ENCODE measurements at places on chromosomes 3 and 15.
A peak's percentile ranks its signal among the peaks of the same experiment; 100 is the strongest.

DNA sequence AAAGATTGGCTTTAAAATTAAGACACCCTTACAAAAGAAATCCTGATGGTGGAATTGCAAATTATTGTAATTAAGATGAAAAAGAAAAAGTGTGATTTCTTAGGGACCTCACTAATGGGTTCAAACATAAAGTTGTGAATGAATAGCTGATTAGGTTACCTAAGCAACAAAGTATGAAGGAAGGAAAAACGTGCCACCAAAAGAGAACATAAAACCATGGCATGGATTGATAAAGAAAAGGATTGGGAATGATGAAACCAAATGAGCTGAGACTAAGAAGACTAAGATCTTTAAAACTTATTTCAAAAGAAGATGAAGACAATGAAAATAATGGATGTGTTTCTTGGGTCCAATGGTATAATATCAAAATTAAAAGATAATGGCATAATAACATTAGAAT is 32.2 kb upstream of the GUCA1C start:
- DNase-seq = no peak

GRCh38 chr15:73322665-73323373 is 45.9 kb downstream of the HCN4 start:
- no peak for DNase-seq

DNA sequence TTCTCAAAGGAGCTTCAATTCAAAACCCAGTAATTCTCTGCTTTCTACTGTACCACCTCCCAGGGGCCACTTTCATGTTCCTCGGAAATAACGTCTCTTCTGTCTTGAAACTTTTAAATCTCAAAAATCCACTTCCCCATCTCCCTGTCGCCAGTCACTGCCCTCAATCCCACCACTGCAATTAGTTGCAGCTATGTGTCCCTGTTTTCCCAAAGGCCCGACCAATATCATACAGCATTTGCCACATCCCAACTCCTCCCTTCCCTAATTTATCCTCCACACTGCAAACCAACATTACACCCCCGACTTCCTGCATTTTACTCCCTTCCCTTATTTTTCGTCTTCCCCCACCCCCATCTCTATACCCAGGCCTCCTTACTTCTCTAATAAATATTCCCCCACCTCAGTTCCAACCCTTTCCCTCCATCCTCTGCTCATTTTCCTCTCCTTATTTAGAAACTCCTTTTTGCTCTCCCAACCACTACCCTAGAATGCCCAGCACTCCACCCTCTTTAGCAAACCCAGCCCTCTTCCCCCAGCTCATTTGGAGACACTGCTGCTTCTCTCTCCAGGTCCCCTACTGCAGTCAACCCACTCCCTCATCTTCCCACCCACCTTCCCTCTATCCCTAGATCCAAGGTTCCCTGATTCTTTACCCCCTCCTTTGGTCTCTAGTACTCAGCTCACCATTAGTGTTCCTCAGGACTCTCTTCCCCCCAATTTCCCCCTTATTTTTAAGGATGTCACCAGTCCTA is 1.1 kb downstream of the NPTN start:
- DNase-seq = no peak

- DNase-seq = no peak
Observed at GRCh38 chr3:187186375-187186774, 10.9 kb upstream of the RTP1 start.

DNA sequence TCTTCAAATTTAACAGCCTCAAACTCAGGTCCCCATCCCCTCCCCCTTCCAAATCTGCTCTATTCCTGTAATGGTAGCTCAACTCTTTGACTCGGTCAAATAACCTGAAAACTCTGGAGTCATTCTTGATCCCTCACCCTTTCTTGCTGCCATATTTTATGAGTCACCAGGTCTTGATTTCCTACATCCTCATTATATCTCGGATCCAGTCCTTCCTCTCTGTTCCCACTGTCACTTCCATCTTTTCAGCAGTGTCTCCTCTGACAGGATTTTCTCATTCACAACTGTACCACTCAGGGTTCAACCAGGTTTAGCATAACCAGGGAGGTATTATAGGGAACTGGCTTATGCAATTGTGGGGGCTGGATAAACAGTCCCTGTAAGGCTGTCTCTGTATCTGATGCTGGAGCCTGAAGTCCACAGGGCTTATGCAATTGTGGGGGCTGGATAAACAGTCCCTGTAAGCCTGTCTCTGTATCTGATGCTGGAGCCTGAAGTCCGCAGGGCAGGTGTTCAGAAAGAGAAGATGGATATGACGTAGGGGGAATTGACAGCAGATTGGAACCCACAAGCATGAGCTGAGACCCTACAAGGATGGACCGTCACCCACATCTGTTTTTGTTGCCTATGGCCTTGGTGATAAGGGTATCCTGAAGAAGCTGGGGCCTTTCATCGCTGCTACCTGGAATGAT is 9.1 kb upstream of the FETUB start:
- no peak for DNase-seq

DNA sequence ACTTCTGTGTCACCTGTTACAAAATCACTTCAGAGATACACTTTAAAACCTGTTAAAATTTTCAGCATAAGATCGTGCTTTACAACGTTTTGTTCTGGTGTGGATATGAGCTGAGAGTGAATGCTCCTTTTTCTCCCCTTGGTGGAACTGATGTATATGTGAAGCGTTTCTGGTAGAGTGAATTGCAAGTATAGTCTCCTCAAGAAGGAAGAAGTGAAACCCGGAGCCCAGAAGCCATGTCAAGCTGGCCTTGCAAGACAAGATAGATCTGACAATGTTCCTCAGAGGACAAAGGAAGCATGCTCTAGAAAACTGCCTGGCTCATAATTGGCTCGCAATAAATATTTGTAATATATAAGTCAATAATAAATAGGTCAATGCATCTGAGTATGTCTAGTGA is 23.6 kb downstream of the SERPINI2 start:
- DNase-seq = no peak

- peak; percentile 99 for DNase-seq
Observed at GRCh38 chr3:36992806-36993325, at the start of gene EPM2AIP1. TSS of gene EPM2AIP1 (minus strand) at chr3:36993131. CDS start at chr3:36993077, 54 bp downstream.

DNA sequence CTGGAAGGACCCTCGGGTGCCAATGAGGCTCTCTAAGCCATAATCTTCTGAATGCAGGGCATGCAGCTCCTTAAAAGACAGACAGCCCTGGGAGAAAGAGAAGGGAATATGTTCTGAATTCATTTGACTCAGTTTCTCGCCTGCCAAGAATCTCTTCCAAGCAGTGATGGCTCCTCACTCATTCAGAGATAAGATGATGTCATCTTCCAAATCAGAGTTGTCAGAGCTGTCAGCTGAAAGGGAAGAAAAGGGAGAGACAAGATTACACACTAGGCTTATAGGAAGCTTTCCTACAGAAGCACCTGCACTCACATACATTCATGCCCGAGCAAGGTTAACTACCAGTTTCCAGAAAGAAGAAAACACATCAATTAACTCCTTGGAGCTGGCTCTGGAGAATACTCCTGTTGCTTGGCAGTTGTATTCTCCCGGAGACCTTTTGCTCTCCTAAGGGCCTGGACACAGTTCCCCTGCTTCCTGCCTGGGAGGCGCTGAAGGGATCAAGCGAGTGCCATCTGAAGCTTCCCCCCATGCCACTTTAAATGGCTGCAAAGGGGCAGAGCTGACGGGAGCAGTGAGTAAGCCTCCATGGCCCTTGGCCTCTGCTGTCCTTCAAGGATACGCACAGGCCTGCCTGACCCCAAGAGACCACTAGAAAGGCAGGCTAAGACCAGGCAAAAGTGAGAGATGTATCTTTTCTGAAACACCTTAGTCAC is 7.7 kb downstream of the RBM15B start:
- DNase-seq = no peak

DNA sequence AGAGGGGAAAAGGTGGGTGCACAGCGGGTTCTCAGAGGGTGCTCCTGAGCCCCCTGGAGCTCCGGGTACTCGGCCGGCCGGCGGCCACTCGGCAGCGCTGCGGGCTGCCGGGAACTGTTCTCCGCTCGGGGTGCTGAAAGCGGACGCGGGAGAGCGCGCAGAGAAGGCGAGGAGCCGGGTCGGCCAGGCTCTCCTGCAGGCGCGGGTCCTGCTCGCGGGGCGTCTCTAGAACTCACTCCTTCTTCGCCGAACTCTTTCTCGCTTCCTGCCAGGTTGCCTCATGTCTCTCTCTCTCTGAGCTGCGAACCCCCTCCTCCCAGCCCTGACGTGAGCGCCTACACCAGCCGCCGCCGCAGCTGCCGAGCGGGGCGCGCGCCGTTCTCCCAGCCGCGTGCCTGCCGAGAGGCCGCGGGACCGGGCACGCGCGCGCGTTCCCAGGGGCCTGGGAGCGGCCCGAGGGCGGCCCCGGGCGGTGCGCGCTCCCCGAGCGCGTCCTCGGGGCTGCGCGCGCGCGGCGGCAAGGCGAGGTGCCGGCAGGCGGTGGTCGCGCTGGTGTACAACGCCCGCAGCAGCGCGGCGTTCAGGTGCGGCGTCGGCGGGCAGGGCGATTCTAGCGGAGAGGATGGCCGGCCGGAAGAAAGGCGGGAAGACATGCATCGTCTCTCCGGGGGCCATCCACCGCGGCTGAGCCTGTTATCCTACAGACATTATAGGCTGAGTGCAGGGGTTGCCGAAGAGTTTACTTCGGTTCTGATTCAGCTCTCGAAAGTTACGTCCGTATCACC is at the start of gene PEX5L:
TSS of gene PEX5L (minus strand) at position 267 of the 785 bp plus-strand sequence. CDS start 338 bp downstream, outside the sequence.
- DNase-seq = no peak

GRCh38 chr3:50985893-50986292 is 311.2 kb downstream of the DOCK3 start:
- no peak for DNase-seq

- peak; percentile 38 for DNase-seq
Observed at GRCh38 chr3:32423956-32424557, 32.4 kb downstream of the CMTM7 start.

DNA sequence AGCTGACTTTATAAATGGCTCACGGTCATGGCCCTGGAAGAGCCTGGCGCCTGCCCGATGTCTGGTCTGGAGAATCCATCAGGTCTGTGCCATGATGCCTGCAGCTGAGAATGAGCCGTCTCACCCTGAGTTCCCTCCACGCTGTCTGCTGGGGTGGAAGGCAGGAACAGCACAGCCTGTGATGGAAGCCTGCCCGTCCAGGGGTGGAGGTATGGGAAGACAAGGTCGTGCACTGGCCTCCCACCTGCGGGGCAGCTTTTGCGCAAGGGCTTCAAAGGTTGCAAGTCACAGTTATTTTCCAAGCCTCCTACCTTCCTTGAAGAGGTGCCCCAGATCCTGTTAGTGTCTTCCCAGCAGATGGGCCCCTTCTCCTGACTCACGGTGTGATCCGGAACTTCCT is 275.5 kb downstream of the FAM43A start:
- DNase-seq = no peak

DNA sequence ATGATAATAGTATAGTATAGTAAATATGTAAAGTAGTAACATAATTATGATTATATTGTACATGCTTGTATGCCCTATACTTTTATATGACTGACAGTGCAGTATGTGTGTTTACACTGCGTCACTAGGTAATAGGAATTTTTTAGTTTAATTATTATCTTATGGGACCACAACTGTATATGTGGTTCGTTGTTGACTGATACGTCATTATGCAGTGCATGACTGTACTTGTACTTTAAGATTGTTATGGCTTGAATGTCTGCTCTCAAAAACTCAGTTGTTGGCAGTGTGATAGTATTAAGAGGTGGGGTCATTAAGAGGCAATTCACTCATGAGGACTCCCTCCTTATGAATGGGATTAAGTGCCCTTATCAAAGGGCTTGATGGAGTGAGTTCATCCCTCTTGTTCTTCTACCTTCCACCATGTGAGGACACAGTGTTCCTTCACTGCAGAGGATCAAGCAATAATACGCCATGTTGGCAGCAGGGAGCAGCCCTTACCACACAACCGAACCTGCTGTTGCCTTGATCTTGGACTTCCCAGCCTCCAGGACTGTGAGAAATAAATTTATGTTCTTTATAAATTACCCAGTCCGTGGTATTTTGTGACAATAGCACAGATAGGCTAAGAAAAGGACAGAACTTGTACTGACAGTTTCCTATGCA is 152.2 kb downstream of the NEK11 start:
- DNase-seq = no peak

GRCh38 chr15:70956201-70956995 is 63.8 kb downstream of the LRRC49 start:
- no peak for DNase-seq

GRCh38 chr15:101411581-101411980 is 77.9 kb downstream of the PCSK6 start:
- DNase-seq = no peak

GRCh38 chr3:133887074-133887802 is 8.4 kb downstream of the RAB6B start:
- no peak for DNase-seq

DNA sequence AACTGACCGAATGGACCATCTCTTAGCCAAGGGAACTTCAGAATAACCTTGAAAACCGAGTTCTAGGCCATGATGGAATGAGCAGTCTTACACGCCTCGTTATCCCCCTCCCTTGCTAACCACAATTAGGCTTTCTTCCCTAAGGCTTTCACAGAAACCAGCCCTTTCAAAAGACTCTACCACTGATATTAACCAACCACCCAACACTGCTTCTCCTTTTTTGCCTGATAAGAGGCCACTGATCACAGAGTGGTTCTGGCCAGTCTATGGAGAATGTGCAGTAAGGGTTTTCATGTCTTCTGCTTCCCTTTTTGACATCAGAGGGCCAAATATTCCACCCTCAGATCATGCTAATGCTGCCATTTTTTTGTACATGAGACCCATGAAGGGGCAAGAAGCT is 59.3 kb downstream of the MCF2L2 start:
- DNase-seq = no peak
